ENCODE measurements at places on chromosomes 13 and 19. TPM values are rescaled to one million over a fixed set of nuclear protein-coding genes. Genes with fewer than 3 reads are reported as not detected.
A peak's percentile ranks its signal among the peaks of the same experiment; 100 is the strongest.

DNA sequence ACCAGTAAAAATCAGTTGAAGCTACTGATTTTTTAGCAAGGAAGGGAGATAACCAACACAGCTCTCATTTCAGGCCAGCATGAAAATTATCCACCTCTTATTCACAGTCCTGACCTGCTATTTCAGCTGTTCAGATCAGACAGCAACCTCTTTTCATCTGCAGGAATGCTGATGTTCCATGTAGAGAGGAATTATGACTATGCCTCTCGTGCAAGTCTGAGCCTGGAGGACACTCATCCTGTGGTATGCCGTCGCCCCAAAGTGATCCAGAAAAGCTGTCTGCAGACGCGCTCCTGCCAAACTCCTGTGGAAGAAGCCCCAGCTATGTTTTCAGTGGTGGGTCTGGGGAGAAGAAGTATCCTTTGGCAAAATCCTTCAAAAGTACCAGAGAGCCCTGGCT is 563.5 kb upstream of the SLITRK1 start:
- DNase-seq = no peak
- H3K4me3 ChIP-seq = no peak overlapping the region
- no peaks in the 10 kb centered on the region for H3K27me3 ChIP-seq
- H3K27ac ChIP-seq = no peak overlapping the region
- H3K36me3 ChIP-seq = no peaks in the 10 kb centered on the region

DNA sequence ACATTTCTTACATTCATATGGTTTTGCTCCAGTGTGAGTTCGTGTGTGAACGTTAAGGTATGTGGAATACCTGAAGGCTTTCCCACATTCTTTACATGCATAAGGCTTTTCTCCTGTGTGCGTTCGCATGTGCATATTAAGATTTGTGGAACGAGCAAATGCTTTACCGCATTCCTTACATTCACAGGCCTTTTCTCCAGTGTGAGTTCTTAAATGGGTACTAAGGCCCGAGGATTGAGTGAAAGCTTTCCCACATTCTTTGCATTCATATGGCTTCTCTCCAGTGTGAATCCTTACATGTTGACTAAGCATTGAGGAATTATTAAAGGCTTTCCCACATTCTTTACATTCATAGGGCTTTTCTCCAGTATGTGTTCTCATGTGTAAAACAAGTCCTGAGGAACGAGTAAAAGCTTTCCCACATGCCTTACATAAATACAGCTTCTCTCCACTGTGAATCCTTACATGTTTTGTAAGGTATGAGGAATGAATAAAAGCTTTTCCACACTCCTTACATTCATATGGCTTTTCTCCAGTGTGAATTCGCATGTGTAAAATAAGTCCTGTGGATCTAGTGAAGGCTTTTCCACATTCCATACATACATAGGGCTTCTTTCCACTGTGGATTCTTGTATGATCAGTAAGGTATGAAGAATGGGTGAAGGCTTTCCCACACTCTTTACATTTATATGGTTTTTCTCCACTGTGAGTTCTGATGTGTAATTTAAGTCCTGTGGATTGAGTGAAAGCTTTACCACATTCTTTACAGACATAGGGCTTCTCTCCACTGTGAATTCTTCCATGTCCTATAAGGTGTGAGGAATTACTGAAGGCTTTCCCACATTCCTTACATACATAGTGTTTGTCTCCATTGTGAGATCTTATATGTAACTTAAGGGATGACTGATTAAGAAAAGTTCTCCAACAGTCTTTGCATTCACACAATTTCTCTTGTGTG is 10.7 kb downstream of the ZNF846 start:
- no peak for DNase-seq
- no peaks in the 10 kb centered on the region for H3K4me1 ChIP-seq
- no peaks in the 10 kb centered on the region for H3K27me3 ChIP-seq

GRCh38 chr19:18768046-18768771 is 22.9 kb downstream of the COMP start:
- no peaks in the 10 kb centered on the region for H3K27me3 ChIP-seq
- no peak for DNase-seq
- no peaks in the 10 kb centered on the region for H3K36me3 ChIP-seq

DNA sequence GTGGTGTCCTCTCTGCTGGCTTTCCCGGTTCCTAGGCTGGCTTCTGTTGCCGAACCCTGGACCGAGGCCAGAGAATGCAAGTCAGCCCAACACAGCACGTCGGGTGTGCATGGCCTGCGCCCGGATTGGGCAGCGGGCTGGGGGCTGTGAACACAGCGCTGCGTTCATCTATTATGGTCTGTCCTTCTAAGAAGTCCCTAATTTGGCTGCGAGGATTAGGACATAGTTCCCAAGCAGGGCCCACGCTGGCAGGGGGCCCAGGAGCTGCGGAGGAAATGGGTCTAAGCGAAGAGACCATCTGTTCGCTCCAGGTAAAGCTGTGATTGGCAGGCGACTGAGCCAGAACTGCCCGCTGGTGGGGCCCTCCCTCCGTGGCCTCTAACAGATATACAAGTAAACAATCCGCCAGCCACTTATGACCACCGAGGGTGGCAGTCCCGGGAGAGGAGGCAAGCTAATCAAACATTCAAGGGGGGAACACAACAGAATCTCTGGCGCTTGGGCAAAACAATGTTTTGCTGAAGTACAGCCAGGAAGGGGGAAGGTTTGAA is 6.0 kb downstream of the SYCE2 start:
- H3K27ac ChIP-seq = no peak overlapping the region
- peak; percentile 60 for DNase-seq
- H3K4me1 ChIP-seq = peaks cover 15% of the 10 kb centered on the region
- H3K27me3 ChIP-seq = no peaks in the 10 kb centered on the region
- H3K4me3 ChIP-seq = no peak overlapping the region

DNA sequence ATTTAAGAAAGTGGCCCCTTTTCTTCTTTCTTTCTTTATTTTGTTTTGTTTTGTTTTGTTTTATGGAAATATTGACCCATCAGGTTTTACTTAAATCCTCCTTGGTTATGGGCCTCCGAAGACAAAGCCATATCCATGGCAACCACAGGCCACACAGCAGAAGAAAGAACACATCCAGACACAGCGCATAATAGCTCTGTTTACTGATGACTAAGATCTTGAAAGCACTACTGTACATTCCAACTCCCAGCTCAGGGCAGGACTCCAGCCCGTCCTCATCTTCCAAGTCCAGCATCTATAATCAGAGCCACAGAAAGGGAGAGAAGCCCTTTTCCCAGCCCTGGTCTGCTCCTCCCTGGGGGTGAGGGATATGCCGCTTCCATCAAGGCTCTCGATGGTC is 84.3 kb downstream of the NUFIP1 start:
- DNase-seq = peak; percentile 85
- peaks cover 40% of the 10 kb centered on the region for H3K4me1 ChIP-seq
- H3K27me3 ChIP-seq = no peaks in the 10 kb centered on the region
- peak overlapping the region; percentile 82 for H3K27ac ChIP-seq

- no peaks in the 10 kb centered on the region for H3K27me3 ChIP-seq
- peaks cover 22% of the 10 kb centered on the region for H3K4me1 ChIP-seq
- no peak overlapping the region for H3K27ac ChIP-seq
- H3K4me3 ChIP-seq = no peak overlapping the region
- no peak for DNase-seq
- no peaks in the 10 kb centered on the region for H3K36me3 ChIP-seq
These were observed 7.2 kb downstream of the RNASEH2B start for GRCh38 chr13:50916701-50917184.

DNA sequence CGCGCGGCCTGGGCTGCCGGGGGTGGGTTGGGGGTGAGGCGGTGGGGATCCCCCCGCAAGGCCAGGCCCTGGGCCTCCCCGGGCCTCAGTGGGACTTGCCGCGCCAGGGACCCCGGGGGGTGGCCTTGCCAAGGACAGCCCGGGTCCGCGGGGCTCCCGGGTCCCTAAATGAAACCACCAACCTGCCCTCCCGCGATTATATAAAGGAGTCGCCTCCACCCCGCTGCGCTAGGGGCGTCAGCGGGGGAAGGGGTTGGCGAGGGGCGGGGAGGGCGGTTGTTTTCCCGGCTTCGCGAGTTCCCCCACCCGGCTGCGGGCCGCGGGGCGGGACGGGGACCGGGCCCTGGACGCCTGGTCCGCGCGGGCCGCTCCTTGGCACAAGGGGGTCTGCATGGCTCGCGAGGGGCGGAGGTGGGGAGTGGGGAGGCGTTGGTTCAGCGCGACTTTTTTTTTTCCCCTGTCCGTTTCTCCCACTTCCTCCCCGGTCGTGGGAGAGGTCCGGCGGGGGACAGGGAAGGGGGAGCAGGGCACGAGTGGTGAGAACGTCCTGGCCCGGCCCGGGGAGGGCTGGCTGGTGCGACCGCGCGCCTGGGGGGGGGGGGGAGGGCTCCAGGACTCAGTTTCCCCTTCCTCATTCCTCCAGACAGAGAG is 822 bp upstream of the ZBTB7A start:
- peaks cover 18% of the 10 kb centered on the region for H3K4me1 ChIP-seq
- peaks cover 29% of the 10 kb centered on the region for H3K36me3 ChIP-seq
- 0 out of 2 replicates have a peak, but pooled peaks cover 4% of the 10 kb centered on the region for H3K27me3 ChIP-seq
- peak overlapping the region; percentile 95 for H3K4me3 ChIP-seq

GRCh38 chr19:54630782-54631181 is 498 bp downstream of the LILRB1 start:
- no peaks in the 10 kb centered on the region for H3K36me3 ChIP-seq
- no peak overlapping the region for H3K27ac ChIP-seq
- no peak overlapping the region for H3K4me3 ChIP-seq
- no peak for DNase-seq
- H3K4me1 ChIP-seq = no peaks in the 10 kb centered on the region

GRCh38 chr13:102584434-102584833 is 12.4 kb upstream of the TPP2 start:
- H3K4me1 ChIP-seq = no peaks in the 10 kb centered on the region
- no peaks in the 10 kb centered on the region for H3K36me3 ChIP-seq
- H3K27me3 ChIP-seq = peaks cover 8% of the 10 kb centered on the region
- H3K27ac ChIP-seq = no peak overlapping the region
- no peak for DNase-seq

DNA sequence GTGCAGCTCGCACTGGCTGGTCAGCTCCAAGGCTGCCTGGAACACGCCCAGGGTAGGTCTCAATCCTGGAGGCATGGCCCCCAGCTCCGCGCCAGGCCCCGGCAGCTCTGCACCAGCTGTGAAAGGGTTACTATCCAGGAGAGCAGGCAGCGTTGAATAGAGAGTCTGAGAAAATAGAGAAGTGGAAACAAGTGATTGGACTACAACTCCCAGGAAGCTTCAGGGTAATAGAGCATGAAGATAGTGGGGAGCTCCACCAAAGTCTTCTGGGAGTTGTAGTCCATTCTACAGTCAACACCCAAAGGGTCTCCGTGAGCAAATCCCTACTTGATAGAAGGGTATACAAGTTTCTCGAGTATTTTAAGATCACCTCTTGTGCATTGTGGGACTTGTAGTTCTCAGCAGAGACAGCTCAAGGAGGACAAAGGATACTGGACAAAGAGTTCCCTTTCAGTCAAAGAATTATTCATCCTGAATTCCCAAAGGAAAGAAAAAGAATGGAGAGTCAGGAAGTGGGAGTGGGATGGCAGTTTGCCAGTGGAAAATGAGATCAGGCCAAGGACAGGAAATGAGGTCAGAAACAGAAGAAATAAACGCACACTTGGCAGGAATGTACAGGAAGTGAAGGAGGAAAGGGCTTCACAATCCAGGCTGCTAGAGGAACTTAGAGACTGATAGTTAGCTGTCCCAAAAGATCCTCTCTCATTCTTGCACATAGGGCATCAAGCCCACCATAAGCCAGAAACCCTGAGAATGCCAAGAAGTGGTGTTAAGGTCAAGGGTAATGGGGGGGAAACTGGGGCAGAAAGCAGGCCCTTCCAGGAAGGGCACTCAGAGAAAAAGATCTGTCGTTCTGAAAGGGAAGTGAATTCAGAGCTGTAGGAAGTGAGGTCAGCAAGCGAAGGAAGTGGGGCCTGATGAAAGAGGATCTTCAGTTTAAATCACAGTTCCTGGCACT is 5.5 kb upstream of the MAMSTR start:
- peaks cover 22% of the 10 kb centered on the region for H3K4me1 ChIP-seq
- H3K36me3 ChIP-seq = no peaks in the 10 kb centered on the region
- peak overlapping the region; percentile 88 for H3K27ac ChIP-seq

DNA sequence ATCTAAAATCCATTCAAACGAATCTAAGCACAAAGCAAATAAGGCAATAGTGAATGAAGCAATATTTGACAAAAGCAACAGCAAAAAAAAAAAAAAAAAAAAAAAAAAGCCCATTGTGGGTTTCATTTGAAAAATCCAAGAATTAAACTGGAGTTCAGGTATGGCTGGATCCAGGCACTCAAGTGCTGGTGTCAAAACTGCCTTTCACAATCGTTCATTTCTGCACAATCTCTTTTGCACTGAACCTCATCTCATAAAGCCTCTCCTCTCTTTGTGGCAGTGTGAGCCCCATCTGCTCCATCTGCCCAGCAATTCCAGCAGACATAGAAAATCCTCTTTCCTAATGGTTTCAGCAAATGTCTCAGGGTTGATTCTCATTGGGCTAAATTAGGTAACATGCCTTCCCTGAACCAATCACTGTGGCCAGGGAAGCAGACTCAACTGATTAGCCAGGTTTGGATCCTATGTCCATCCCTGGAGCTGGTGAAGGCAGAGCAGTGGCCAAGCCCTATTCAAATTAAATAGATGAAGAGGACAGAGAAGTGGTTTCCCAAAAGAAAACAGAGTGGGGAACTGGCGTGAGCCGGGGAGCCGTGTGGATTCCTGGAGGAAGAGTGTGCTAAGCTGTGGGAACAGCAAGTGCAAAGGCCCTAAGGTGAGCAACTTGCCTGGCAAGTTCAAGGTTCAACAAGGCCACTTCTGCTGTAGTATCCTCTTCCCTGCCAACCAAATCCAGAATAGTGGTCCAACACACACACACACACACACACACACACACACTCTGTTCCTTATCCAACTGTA is 1.2 kb upstream of the HIF3A start:
- no peaks in the 10 kb centered on the region for H3K36me3 ChIP-seq
- no peak overlapping the region for H3K27ac ChIP-seq
- H3K27me3 ChIP-seq = no peaks in the 10 kb centered on the region
- H3K4me1 ChIP-seq = peaks cover 14% of the 10 kb centered on the region
- no peak overlapping the region for H3K4me3 ChIP-seq
- DNase-seq = no peak

- no peaks in the 10 kb centered on the region for H3K27me3 ChIP-seq
- no peak for DNase-seq
- H3K4me3 ChIP-seq = no peak overlapping the region
- no peaks in the 10 kb centered on the region for H3K36me3 ChIP-seq
- H3K27ac ChIP-seq = no peak overlapping the region
- no peaks in the 10 kb centered on the region for H3K4me1 ChIP-seq
These were observed 314.7 kb downstream of the OLFM4 start for GRCh38 chr13:53343361-53343744.

GRCh38 chr13:35744566-35745178 is 268.2 kb upstream of the MAB21L1 start:
- H3K27me3 ChIP-seq = no peaks in the 10 kb centered on the region
- DNase-seq = no peak
- H3K36me3 ChIP-seq = no peaks in the 10 kb centered on the region
- no peaks in the 10 kb centered on the region for H3K4me1 ChIP-seq
- no peak overlapping the region for H3K4me3 ChIP-seq

- H3K4me1 ChIP-seq = no peaks in the 10 kb centered on the region
- H3K36me3 ChIP-seq = no peaks in the 10 kb centered on the region
- H3K27me3 ChIP-seq = peaks cover 49% of the 10 kb centered on the region
- no peak overlapping the region for H3K27ac ChIP-seq
These were observed 73.1 kb downstream of the TNFSF13B start for GRCh38 chr13:108342369-108343289.

Gene ZNF699
- total RNA-seq = 8.0 TPM

Gene MPHOSPH8
- 11.8 TPM for total RNA-seq

Gene FAM187B
- total RNA-seq = not detected

Gene SIGLECL1
- total RNA-seq = not detected

Gene ODAD3
- total RNA-seq = not detected

Gene CDADC1
- 4.6 TPM for total RNA-seq

All from SJSA1 (cell line).